Activated CD8-positive, alpha-beta memory T cell treated with anti-CD3 and anti-CD28 coated beads, Interleukin-2, amount 50 U/mL, for 4 hours (primary cell): ENCODE measurements at places on chromosomes 7 and 10.

- no peak for DNase-seq
These were observed 111.1 kb upstream of the PDLIM1 start for GRCh38 chr10:95401704-95402469.

- DNase-seq: no peak
These were observed 57.7 kb downstream of the PPP1R3C start for GRCh38 chr10:91575044-91575610.

- DNase-seq: no peak
These were observed 410.0 kb downstream of the EXOC4 start for GRCh38 chr7:133662830-133663229.

DNA sequence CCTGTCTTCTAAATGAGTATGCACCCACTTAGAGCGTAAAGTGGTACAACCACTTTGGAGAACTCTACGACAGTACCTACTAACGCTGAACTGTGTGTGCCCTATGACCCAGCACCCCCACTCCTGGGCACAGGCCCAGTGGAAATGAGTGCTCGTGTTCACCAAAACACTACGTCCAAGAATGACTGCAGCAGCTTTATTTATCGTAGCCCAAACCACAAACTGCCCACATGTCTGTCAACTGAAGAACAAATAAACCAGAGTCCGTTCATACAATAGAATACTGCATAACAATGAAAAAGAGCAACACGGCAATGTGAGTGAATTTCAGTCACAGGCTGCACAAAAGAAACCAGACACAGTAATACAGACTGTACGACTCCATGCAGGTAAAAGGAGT lies 35.4 kb downstream of the TLL2 start:
- no peak for DNase-seq

GRCh38 chr10:44978570-44979280 lies at the start of gene DEPP1:
DEPP1 (minus strand) TSS chr10:44978809; CDS start chr10:44978030, 779 bp downstream.
- no peak for DNase-seq

- DNase-seq: no peak
These were observed 7.8 kb downstream of the GOT1 start for GRCh38 chr10:99422529-99423096.

DNA sequence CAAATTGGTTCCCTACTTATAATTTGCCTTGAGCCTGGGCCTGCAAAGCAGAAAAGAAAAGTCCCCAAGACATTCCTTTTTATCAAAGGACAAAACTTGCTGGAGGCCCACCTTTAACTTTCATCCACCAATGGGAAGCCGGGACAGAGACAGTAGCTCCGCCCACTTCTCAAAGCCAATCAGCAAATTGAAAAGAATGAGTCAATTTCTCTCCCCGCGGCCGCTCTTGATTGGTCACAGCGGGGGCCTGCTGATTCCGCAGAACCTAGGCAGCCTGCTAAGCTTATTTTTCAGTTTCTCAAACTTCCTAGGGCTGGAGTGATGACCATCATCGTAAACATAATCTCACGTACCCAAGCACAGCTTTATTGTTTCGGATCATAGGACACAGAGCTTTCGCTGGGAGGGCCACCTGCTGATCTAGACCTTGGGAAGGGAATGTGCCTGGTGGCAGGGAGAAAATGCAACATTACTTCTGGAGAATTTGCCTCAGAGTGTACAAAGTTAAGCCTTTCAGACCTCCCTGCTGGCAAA lies at the start of gene SLC13A4:
SLC13A4 (minus strand) TSS at position 51 of the 534 bp plus-strand sequence. CDS start 690 bp downstream, outside the sequence.
- DNase-seq: no peak

GRCh38 chr7:133571076-133571475 lies 318.2 kb downstream of the EXOC4 start:
- DNase-seq: no peak

- DNase-seq: no peak
These were observed 167.3 kb downstream of the TNS3 start for GRCh38 chr7:47414342-47415317.

DNA sequence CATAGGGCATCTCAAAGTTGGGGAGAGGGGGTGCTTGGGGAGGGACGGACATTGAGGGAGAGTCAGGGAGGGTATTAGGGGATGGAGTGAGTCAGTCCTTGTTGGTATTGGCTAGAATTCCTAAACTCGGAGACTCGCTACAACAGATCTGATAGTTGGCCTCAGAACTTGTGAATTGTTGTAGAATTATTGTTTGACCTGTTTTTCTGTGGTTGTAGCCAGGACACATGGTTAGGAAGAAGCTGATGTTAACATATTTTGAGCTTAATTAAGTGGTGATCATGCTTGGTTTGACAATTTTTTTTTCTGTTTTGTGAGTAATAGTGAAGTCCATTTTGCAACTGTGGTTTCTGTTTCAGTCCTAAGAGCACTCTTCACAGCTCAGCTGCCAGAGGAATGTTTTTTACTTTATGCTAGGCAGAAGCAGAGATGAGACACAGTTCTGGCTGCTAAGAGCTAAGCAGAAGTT lies 1190.3 kb upstream of the C7orf33 start:
- DNase-seq: no peak

GRCh38 chr10:128701837-128702236 lies 575.6 kb upstream of the MKI67 start:
- no peak for DNase-seq

DNA sequence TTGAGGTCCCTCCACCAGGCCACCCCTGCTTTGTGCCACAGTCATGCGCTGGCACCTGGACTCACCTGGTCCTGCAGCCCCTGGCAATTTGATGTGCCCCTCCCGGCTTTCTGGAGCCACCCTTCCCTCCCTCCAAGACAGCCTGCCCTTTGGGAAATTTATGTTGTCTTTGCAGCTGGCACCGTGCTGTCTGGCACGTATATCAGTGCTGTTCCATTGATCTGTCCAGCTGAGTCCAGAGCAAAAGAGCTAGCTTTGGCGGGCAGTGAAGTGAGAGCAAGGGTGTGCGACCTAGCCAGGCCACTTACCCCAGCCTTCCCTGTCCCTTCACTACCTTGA lies 5.7 kb downstream of the RARRES2 start:
- DNase-seq: no peak

DNA sequence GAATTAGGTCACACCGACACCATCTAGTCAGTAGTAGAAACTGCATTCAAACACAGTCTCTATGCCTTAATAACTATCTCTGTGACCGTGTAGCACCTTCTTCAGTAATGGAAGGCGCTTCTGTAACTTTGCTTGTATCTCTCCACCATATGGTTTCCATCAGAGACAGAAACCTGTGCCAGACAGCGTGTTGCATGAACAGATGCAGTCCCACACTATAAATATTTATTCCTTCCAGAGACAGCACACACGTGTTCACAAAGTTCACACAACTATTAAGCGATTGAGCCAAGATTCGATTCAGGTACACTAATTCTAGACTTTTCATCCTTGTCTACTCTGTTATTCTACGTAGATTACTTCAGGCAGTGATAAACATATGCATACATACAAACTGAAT lies 873.9 kb upstream of the MBL2 start:
- DNase-seq: no peak
